ENCODE measurements at places on chromosomes 12 and 14.

DNA sequence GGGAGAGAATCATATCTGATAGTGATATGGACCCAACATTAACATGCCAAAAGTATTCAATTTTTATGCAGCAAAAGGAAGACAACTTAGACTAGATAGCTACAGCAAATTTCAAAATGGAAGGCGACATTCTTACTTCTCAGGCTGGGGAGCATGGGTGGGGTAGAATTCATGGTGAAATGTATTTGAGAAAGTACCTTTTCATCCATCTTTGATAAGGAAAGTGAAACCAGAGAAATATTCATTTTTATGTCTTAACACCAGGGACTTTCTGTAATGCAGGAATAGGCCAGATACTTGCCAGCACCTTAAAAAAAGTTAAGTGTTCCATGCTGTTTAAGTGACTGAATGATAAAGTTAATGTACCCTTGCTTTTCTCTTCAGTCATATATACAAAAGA, 13.4 kb downstream of the BTG1 start:
- DNase-seq, result no peak

DNA sequence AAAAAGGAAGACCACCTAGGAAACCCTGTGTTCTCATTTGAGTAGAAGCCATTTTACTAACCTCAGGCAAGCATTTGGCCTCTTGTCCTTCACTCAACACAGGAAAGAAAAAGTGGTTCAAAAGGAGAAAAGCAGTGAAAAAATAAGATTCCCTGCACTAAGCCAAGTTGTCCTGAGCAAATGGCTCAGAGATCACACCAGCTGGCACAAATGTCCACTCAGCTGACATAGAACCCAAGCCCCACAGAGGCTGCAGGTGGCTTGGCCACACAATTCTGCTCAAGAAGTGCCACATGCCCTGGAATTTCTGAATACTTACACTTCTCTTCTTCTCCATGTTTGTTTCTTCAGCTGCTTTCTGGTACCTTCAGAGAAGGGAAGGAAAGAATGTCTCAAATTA, 52.0 kb downstream of the LIMA1 start:
- no peak for DNase-seq

- peak; percentile 88 for DNase-seq
Measured at GRCh38 chr12:11885261-11886038, 185.3 kb upstream of the BCL2L14 start.

DNA sequence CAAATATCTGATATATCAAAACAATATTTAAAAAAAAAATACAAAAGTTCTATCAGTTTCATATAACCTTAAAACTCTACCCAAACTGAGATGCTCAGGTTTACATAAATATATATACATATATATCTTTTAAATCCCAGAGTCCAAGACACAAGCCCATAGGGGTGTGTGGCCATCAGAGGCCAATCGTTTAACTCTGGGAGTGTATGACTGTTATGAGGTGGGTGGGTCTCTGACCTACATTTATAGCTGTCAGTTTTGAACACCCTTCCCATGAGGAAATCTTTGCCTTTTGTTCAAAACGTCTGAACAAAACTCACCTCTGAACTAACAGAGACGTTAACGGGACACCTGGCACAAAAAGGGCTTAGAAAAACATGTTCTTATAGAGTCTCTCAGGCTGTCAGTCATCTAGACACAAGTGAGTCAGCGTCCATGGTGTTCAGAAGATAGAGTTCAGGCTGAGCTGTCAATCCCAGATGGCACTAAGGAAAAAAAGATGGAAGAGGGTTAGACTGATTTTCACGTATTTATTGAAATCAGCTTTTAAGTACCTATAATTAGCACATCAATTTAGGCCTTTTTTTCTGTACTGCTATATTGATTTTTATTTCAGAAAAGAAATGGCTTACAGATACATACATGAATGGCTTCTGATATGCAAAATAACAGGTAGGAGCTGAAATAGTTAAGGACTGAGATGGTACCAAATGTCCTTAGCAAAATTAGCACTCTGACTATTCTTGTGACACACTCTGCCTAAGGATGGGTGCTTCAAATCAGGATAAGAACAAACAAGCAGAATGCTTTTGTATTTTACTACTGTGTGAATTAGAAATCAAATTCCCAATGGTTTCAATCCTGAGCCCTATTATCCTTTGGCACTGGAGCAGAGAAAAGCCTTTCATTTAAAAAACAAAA, 29.2 kb downstream of the HIGD1C start:
- no peak for DNase-seq

DNA sequence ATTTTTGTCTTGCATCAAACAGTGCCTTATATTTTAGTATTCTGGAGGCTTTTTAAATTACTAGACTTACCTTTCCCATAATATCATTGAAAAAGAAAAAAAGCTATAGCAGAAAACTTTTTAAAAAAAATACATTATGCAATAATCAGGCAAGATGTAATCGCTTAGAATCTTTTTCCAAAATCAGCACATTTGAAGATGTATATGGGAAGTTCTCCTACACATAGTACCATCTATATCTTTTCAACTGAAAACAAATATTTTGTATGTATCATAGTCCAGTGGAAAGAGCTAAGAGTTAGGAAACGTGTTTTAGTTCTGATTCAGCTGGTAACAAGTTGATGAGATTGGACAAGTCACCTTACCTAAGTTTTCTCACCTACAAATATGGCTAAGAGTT, 70.6 kb downstream of the SLC41A2 start:
- DNase-seq, result no peak

GRCh38 chr14:79658769-79659168, 552.5 kb downstream of the DIO2 start:
- no peak for DNase-seq
